ENCODE measurements at places on chromosomes 11 and 22. TPM values are rescaled to one million over a fixed set of nuclear protein-coding genes. Genes with fewer than 3 reads are reported as not detected.

- DNase-seq, result no peak
Measured at GRCh38 chr11:61142424-61142823, 18.8 kb downstream of the VPS37C start.

ANO9 gene
- 0.83 TPM for total RNA-seq

ARSA gene
- 49.0 TPM for total RNA-seq

DNA sequence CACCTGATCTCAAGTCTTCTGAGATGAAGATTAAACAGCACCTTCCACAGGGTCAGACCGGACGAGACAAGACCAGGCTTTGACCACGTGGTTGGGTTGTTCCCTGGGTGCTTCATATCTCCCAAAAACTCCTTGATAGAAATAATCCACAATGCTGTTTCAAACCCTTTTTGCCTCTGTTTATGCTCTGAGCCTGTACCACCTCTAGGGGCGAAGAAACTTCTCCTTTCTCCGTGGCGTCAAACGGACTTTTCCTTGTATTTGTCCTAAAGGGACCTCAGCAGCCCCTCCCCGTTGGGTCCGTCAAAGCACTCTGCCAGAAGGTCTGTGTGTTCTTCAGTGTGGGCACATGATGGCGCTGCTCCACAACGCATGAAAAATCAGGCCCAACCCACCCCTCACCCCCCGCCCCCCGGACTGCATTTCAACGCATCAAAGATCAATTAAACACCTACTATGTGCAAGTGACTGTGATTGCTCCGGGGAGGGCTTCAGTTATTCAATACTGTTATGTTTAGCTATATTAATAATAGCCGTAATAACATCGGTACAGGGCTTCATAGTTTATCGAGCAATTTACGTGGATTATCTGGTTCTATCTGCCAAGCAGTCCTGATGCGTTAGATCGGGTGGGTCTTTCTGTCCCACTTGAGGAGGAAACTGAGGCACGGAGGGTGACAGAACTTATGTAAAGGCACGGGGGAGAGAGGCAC is 17.3 kb upstream of the EIF3D start:
- DNase-seq, result no peak

- DNase-seq, result no peak
Measured at GRCh38 chr22:19696504-19697276, 17.6 kb upstream of the SEPTIN5 start.

GRCh38 chr11:8732748-8733241 is 50.2 kb downstream of the RPL27A start:
- DNase-seq, result peak; percentile 94

GRCh38 chr11:104891135-104891534 is 7.1 kb downstream of the CASP12 start:
- DNase-seq, result no peak

SELENOO gene
- total RNA-seq, result 85.2 TPM
